Lower leg skin (tissue), 4 donors: ENCODE measurements at places on chromosomes 12 and 14. TPM values are rescaled to one million over a fixed set of nuclear protein-coding genes. Genes with fewer than 3 reads are reported as not detected.

Gene SLC25A47
- not detected for total RNA-seq

Gene KLRC3
- not detected for total RNA-seq

Gene DCN
- 1,618 TPM for total RNA-seq

Gene AQP6
- 0.10 TPM for total RNA-seq

Gene GALNT16
- total RNA-seq, result 0.88 TPM

Gene MGAT2
- 14.9 TPM for total RNA-seq

Gene TMEM121
- 2.9 TPM for total RNA-seq

Gene BRI3BP
- 6.7 TPM for total RNA-seq

Gene PPP4R4
- 1.2 TPM for total RNA-seq

Gene PRH2
- not detected for total RNA-seq

Gene GLS2
- total RNA-seq, result 7.0 TPM

Gene AQP5
- 332 TPM for total RNA-seq

Gene PTPRB
- total RNA-seq, result 2.9 TPM

DNA sequence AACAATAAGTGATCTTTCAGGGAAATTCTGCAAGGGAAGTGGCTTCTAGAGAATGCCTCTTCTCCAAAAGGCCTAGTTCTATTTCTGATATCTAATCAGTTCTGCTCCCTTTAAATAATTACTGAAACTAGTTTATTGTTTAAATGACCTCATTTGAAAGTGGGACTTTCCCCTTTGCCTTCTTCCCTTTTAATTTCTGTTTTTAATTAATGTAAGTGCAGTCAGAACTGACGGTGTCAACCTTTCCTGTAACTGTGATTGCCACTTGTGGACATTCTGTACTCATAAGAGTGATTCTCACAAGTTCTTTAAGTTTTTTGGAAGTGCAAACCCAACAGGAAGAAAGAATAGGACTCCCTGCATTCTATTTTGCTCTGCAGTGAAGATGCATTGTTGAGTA, 265.3 kb upstream of the PLEKHG7 start:
- DNase-seq, result no peak

DNA sequence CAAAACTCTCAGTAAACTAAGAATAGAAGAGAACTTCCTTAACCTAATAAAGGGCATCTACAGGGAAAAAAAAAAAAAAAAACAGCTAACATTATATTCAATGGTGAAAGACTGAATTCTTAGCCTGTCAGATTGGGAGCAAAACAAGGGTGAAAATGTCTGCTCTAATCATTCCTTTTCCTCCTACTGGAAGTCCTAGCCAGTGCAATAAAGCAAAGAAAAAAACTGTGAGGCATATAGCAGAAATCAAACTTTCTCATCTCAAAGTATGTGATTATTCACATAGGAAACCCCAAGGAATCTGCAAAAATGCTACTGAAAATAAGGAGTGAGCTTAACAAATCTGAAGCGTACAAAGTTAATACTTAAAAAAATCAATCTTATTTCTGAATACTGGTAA, 170.7 kb downstream of the NUAK1 start:
- DNase-seq, result no peak

- DNase-seq, result no peak
Measured at GRCh38 chr14:84929086-84929485, 600.9 kb upstream of the FLRT2 start.

DNA sequence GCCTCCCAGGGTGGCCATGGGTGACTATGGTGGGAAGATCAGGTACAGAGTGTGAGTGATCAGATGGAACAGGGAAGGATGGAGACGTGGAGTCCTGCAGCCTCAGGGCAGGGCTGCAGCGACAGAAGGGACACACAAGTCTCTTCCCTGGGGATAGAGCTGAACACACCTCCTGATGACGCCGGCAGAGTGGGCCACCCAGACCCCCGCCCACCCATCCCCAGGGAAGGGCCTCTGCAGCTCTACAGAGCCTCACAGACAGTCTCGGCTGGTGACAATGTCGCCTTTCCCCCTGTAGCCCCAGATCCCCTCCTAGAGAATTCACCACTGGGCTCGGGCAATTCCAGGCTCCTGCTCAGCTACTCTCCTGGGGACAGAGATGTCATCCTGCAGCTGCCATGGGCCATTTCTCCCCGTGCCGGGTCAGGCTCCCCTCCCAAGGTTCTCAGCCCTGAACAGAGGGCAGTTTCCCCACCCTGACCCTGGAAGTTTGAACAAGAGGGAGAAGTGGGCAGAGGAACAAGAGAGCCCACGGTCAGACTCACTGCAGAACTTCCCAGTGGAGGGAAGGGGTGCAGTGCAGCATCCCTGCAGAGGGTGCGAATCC, 115.7 kb downstream of the NCOR2 start:
- no peak for DNase-seq

- no peak for DNase-seq
Measured at GRCh38 chr12:98646294-98647090, 1.4 kb downstream of the APAF1 start.

DNA sequence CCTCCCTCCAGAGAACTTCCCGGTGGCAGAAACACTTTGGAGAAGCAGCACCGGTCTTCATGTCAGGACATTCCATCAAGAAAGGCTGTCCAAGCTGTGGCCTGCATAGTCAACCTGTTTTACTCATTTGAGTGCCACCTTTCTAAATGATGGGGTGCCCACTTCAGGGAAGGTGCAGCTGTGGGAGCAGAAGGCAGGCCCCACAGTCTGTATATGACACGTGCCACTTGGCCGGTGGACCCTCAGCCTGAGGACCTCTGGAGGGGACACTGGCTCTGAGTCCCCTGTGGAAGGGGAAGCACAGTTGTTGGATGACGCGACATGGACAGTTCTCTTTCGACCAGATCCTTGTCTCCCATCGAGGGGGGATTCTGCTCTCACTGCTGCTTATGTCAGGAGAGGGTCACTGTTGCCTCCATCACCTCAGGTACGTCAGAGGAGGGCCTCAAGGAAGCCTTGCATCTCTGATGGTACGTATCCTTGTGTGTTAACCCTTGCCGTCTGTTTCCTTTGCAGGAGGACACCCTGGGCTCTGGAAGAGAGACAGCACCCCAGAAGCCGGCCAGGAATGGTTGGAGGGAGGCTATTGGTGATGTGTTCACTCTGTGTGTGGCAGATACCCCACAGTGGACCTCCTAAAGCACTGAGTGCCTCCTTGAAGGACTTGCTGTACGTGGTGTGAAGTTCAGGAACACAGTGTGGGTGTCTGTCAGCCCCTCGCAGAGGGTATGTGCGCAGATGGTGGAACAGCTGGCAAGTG, 132.1 kb upstream of the RTL1 start:
- DNase-seq, result peak; percentile 43

DNA sequence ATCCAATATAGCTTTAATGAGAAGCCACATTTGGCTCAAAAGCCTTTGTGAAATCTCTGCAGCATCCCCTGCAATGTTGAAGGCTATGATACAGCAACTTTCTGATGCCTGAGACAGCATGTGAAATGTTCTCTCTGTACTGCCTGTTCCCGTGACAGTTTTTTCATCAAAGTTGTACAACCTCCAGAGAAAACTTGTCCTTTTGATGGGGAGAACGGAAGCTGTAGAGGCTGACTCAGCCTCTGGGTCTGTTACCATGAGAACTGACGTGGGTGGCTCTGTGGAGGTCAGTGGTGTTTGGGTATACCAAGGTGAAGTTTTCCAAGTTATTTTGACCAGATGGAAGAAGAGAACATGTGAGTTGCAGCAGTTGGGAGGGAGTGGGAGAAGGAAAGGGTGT, 17.0 kb downstream of the SLC4A8 start:
- no peak for DNase-seq

DNA sequence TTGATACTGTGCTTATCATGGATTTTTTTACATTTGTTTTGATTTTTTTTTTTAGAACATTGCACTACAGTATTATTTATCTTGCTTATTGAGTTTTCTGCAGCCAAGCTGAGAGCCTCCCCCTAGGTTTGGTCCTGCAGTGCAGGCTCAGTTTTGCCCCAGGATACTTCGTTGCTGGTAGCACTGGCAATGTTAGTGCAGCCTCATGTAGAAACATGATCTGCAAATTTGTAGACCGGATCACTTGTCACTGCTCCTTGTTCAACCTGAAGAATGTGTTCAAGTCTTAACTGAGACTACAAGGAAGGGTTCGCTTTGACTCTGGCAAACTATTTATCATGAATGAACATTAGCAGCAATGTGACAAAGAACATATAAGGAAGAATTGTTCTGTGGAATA, 377.2 kb upstream of the PDE3A start:
- DNase-seq, result no peak

DNA sequence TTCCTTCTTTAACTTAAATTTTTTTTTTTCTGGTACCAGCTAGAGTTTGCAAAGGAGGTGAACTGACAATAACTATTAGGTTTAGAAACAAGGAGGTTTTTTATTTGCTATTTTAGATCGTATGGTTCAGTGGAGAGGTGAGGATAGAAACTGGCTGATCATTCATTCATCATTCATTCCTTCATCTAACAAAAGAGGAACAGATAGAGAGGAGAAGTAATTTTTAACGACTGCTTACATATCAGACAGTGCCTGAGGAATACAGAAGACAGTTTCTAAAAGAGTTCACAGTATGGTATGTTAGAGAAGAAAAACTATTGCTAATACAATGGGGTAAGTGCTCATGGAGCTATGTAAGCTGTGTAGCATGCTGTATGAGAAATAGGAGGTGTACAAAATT, 111.1 kb downstream of the ERC1 start:
- no peak for DNase-seq

DNA sequence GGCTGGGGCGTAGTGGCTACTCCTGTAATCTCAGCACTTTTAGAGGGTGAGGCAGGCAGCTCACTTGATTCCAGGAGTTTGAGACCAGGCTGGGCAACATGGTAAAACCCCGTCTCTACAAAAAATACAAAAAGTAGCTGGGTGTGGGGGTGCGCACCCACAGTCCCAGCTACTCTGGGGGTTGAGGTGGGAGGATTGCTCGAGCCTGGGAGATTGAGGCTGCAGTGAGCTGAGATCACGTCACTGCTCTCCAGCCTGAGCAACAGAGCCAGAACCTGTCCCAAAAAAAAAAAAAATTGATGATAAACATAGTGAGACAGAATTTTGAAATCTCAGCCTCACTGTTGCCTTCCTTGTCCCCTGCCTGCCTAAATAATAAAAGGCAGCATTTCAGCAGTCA, 40.0 kb downstream of the PTPN11 start:
- no peak for DNase-seq

GRCh38 chr12:122793685-122794106, 19.3 kb downstream of the CCDC62 start:
- DNase-seq, result no peak

DNA sequence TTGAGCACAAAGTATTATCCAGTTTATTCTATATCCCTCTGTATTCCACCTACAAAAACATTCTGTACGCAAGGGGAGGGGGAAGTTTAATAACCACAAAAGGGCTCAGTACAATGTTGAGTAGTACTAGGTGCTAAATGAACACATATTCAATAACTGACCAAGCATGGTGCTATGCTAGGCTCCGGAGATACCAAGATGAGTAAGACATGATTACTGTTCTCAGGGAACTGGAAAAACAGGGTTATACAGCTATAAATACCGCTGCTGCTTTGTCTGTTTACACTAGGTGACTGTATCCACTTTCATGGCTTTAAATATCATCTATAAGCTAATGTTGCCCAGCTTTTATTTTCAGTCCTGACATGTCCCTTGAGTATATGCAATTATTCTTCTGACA, 135.8 kb downstream of the INSM2 start:
- DNase-seq, result no peak

DNA sequence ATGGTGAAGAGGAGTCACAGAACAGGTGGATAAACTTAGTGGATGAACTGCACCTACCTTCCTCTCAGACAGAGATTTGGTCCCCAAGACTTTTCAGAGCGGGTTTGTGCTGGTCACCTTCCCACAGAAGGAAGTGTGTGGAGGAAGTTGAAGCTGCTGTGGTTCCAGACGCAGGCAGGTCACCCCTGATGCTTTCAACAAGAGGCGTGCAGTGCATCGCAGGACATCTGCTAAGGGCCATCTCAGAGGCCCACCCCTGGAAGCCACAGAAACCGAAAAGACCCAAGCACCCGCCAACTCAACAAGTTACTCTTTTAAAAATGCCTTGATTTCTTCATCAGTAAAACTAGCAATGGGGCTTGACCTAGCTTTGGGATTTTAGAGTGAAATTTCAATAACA, 1.0 kb upstream of the GPX2 start:
- DNase-seq, result peak; percentile 67

GRCh38 chr12:3293446-3294161, 197.4 kb upstream of the PRMT8 start:
- DNase-seq, result no peak

DNA sequence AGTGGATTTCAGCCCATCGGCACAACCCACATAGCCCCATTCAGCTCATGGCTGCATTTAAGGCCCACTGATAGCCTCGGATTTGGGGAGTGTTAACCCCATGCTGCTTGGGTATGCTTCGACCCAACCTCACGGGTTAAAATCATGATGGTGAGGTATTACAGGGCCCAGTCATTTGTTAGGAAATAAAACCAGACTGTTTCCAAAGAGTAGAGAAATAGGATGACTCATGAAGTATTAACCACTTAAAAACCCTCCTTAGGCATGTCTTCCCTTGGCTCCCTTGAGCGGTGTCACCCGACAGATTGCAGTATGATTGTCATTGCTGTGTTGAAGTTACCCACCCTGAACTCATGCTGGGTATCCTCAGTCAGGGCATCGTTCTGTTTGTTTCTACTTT, 289.1 kb downstream of the CACNA1C start:
- DNase-seq, result no peak

DNA sequence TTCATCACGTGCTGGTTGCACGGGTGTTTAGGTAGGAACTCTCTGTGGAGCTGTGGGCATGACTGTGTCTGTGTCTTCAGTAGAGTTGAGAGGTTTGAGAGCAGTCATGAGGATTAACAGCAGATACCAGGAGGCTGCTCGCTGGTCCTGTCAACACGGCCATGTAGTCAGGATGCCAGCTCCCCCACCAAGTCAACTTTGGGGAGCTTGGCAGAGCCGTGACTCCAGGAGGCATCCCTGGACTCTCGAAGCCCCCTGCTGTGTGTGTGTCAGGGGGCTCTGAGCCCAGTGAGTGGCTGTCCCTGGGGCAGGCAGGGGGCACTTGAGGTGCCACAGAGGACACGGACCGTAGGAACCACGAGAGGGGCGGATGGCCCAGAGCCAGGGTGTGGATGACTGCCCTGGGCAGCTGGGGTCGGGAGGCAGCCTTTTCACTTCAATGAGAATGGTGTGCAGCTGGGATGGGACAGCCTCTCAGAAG, 7.2 kb upstream of the GPR132 start:
- no peak for DNase-seq

DNA sequence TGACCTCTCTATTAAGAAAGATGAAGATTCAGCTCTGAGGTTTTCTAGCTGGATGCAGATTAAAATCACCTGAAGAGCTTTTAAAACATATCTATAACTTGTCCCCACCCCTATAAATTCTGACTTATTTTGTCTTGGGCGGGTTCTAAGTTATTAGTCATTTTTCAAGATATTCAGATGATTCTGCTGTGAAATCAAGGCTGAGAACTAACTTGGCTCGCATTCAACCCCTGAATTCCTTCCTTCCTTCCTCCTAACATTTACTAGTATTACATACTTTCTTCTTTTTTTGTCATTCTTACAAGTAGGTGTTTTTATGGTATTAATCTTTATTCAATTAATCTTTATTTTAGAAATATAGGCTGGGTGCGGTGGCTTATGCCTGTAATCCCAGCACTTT, 55.4 kb downstream of the SSPN start:
- no peak for DNase-seq

GRCh38 chr14:35133542-35134328, 11.4 kb downstream of the PRORP start:
- no peak for DNase-seq
